ENCODE measurements at places on chromosomes 6 and 20.

DNA sequence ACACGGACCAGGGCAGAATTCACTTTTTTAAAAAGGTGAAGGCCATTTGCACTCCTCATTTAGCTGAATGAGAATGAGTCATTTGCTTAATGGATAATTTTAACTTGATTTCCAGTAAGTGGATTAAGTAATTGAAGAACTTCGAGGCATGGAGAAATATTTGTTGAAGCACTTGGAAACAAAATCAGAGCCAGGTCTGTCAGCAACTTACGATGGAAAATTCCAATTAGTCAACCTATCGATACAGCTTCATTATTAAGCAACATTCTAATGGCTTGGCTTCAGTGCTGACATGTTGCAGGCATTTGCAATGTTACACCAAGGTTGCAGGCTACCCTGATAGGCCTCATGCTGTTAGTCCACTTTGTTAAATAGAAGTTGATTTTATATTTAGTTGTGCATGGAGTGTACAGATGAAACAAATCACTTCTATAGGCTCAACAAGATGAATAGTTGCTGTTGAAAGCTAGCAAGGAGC lies 423.5 kb upstream of the SLC35B3 start:
- DNase-seq: no peak

DNA sequence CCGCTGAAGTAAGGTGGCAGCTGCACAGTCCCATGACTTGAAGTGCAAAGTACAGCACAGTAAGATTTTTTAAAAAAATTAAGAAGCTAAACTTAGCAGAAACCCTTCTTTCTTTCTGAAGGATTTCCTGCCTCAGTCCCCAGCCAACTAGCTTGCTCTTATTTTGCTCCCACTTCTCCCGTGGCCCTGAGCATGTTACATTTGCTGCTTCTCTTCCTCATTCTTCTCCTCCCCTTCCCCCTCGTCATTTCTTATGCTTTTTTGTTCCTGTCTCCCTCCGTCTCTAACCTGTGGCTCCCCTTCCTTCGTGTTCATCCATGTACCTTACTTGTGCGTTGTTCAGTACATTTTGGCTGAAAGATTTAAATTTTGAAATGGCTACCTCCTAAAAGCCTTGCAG lies 123.0 kb downstream of the SASH1 start:
- no peak for DNase-seq

DNA sequence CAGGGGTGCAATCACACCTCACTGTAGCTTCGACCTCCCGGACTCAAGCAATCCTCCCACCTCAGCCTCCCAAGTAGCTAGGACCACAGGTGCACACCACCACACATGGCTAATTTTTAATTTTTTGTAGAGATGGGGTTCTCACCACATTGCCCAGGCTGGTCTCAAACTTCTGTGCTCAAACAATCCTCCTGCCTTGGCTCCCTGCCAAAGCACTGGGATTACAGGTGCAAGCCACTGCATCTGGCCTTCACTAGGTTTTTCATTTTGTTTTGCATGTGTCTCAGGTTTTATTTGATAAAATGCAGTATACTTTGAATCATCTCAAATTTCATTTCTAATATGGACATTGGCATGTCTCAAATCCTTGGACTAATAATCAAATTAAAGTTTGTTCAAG lies 98.7 kb downstream of the SLC16A10 start:
- DNase-seq: no peak

GRCh38 chr6:137133122-137133521 lies 40.3 kb downstream of the IL22RA2 start:
- DNase-seq: no peak

DNA sequence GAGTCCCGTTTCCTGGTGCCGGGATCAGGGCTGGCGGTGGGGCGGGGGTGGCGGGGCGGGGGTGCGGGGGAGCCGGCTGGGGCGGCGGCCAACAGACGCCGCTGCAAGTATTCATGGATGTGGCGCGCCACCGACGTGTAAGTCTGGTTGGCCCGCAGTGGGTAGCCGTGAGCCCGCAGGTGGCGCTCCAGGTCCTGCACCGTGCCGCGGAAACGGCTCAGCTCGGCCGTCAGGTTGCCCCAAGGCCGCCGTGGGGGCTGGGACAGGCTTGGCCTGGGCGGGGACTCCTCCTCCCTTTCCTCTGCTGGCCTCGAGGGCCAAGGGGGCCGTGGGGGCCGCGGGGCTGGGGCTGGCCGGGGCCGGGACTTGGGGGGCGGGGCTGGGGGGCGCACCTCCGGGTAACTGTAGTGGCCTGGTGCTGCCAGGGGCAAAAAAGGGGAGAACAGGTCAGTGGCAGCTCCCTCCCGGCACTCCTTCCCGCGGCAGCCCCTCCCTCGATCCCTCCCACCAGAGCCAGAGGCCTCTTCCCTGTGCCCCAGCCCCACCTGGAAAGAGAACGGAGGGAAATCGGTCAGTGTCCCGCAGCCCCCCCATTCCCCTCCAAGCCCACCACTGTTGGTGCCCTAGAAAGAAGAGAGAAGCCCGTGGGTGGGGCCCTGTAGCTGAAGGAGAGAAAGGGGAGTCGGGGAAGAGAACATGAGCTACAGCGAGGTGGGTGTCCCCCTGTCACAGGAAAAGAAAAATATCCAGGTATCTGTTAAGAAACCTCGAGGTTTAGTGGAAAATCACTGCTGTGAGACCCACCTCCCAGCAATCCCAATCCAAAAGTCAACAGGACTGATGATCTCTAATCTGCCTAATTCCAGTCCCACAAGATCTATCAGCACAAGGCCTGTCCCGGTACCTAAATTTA lies 21.3 kb downstream of the TNXB start:
- DNase-seq: peak; percentile 78

GRCh38 chr6:39599341-39599740 lies 125.9 kb downstream of the KIF6 start:
- no peak for DNase-seq

DNA sequence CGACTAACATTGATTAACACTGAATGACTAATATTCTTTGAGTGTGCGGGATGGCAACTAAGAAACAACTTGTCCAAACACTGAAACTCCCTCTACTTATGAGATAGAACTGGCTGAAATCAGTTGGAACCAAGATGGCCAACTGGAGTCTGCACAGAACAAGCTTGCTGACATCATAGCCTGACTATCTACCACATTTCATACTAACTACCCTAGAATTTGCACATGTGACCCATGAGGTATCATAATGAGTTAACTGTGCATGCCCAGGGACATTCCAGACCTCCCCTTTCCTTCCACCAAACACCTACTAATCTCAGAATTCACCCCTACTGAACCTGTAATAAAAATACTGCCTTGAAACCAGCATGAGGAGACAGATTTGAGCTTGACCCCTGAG lies 43.2 kb downstream of the PHIP start:
- no peak for DNase-seq

DNA sequence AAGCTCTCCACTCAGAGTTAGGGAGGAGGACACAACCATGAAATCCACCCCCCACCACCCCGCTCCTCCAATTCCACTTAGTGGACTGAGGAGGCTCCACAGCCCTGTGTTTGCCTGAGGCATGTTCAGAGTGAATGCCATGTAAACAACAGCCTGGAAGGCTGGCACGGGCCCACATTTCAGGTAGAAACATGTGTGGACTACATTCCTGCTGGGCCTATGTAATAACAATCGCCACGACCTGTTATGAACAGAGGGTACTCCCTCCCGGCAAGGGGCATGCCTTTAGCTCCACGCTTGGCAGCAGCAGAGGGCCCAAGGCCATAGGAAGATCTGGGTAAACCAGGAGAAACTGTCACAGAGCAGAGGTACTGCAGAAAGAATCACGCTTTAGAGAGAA lies 65.5 kb downstream of the ISM1 start:
- no peak for DNase-seq

DNA sequence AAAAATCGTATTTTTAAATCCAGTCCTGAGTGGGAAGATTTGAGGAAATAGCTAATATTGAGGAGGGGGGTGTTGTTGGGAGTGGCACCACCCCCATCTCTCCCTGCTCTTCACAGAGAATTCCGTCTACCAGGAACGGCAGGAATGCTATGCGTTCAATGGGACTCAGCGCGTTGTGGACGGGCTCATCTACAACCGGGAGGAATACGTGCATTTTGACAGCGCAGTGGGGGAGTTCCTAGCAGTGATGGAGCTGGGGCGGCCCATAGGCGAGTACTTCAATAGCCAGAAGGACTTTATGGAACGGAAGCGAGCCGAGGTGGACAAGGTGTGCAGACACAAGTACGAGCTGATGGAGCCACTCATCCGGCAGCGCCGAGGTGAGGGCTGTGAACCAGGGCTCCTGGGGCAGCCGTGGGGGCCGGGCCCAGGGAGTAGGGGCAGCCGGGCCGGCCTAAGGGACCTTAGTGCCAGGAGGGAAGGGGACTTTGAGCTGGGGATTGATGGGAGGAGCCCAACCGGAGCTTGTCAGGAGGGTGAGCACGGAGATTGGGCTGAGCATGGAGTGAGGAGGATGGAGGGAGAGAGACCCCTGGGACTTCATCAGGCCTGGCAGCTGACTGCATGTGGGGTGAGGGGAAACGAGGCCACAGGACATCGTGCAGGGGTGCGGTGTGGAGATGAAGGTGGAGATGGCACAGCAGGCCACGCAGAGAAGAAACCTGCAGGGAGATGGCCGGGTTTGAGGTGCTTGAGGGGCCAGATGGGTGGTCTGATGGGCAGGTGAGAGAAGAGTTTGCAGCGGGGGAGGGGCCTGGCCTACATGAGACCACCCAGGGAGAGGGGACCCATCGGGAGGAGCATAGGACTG lies 41.3 kb downstream of the HLA-DPB1 start:
- no peak for DNase-seq

DNA sequence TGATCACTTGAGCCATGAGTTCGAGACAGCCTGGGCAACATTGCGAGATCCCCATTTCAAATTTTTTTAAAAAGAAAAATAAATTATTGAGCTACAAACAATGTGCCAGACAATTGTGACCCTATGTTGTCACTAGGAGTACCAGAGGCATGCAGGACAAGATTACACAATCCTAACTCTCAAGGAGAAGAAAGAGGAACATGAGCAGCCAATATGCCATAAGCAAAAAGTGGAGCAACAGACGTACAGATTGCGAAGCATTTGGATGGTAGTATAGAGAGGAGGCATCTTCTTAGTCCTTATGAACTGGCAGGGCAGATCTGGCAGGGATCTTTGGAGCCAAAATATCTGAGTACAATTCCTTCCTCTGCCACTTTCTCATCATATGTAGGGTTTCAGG lies 156.4 kb downstream of the OR2B2 start:
- no peak for DNase-seq

DNA sequence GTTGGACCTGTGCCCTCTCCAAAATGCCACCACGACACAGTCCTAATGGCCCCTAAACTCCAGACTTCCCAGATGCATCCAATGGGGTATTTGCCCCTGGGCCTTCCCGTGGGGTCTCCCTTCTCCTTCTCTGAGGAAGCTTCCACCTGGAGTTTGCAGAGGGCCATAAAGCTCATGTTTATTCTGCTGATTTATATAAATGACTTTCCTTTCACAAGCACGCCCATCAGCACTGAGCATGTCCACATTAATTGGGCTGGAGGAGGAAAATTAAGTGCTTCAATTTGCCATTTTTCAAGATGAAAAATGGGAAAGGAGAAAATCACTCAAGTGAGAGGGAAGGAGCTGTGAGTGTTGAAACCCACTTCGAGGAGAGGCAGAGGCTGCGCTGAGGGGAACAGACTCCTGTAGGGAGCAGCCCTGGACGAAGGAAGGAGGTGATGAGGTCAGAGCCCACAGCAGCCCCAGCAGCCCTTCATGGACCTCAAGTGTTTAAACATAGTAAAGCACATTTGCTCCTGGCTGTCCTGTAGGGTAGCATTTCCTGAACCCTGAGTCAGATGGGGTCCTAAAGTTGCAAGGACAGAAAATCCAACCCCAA lies 434.9 kb upstream of the SULF2 start:
- DNase-seq: no peak

DNA sequence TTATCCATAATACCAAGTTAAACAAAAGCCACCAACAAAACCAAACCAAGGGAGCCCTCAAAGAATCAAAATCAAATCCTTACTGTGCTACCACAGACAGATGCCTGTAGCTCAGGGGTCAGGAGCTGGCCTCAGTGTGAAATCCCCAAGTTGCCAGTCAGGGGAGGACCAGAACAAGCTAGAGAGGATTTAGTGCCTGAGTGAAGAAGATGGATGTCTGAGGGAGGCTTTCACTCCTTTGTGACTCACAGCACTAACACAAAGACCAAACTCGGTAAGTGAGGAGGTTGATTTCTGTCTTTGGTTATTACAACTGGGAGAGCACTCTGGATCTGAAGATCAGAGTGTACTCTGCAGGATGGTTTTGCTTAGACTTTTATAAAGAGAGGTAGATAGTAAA lies 189.9 kb upstream of the ZNF184 start:
- no peak for DNase-seq

DNA sequence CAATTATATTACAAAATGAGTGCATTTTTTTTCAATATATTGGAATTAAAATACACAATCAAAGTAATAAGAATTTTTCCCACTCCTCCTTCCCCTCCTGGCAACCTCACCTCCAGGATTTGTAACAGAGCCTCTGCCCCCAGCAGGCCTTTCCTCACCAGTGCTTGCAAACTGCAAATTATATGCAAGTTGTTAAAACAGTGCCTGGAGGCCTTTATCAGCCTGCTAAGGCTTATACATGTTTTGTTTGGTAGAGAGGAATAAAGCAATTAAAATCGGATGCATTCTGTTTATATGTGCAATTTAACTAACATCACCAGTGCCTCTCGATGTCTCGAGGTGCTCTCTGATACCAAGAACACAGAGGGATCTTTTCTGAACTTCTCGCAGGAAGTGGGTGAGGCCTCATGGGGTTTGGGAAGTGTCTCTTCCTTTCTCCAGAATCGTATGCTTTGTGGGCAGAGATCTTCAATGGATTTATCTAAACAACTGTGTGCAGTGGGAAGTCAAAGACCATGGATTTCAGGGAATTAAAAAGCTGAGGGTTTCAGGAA lies 186.8 kb downstream of the CDH26 start:
- no peak for DNase-seq

DNA sequence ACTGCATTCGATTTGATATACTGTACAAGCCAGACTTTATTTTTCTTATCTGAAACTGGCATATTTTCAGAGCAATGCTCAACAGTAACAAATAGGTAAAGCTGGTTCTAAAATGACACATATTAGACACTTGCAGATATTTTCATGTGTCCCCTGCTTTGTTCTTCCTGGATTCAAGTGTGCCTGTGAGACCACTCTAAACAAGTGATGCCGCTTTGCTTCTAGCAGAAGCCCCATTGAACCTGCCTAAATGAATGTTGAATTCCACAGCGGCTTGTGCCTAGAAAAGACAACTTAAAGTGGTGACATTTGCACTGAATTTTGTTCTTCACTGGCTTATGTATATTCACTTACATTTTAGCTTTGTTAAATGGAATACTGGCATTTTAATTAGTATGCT lies 115.7 kb downstream of the AKAP7 start:
- no peak for DNase-seq

GRCh38 chr6:156809034-156809433 lies 31.9 kb downstream of the ARID1B start:
- no peak for DNase-seq

DNA sequence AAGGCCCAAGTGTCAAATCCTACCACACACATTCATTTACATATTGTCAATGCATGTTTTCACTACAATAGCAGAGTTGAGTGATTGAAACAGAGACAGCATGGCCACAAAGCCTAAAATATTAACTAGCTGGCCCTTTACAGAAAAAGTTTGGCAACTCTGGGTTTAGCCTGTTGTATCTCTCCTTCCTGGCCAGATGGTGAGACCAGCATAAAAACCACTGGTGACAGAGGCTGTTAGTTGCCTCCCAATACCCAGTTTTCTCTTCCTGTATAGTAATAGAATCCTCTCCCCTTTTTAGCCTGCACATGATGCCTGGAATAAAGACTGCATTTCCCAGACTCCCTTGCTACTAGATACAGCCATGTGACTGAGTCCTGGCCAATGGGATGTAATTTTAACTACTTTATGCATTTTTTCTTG lies 100.0 kb upstream of the TAB2 start:
- no peak for DNase-seq

GRCh38 chr6:70371454-70372105 lies 41.7 kb upstream of the FAM135A start:
- DNase-seq: peak; percentile 84
